Activated CD4-positive, CD25-positive, alpha-beta regulatory T cell treated with anti-CD3 and anti-CD28 coated beads, Interleukin-2, amount 50 U/mL, for 72 hours (primary cell): ENCODE measurements at places on chromosomes 7 and 10.

DNA sequence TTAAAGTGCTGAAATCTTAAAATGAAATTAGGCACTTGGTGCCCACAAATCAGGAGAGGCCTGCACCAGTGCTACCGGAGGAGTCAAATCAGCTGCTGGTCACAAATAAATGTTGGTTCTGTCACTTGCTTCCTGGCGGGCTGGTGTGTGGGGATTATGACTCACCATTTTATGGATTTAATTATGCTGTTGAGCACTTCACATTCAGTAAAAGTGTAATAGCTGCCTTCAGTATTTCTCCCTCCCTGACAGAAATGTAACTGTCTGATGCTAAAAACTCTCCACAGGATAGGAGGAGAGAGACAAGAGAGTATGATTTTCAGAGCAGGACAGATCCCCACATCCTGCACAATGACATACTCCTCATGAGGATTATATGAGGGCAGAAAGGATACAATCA is 186.0 kb downstream of the JAZF1 start:
- DNase-seq = no peak

DNA sequence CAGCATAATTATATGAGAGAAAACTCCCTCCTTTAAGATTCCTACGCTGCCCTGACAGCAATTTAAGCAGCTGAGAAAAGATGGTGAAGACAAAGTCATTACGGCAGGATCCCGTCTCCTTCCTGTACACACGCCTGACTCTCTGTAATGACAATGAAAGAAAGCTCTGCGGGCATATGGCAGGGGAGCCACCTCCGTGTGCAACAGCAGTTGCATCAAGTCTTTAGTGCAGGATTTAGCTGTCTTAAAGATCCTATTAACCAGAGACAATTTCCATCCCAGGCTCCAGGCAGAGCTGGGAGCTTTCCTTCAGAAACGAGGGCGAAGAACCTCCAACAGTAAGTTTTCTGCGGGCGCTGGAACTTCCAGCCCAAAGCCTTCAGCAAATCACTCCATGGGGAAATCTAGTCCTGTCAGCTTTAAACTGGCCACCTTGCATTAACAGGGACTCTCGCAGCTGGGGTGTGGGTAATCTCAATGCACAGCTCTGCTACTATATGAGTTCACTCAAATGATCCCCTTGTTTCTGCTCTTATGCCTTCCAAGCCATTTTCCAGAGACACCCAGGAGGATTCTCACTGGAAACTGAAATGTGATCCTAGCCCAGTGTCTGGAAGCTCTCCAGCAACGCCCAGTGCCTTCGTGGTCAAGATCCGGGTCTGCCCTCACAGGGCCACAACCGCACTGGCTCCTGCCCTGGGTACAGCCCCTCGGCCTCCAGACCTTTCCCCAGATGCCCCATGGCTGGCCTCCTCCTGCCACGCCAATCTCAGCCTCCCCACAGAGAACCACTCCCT is 74.9 kb downstream of the CTBP2 start:
- no peak for DNase-seq

DNA sequence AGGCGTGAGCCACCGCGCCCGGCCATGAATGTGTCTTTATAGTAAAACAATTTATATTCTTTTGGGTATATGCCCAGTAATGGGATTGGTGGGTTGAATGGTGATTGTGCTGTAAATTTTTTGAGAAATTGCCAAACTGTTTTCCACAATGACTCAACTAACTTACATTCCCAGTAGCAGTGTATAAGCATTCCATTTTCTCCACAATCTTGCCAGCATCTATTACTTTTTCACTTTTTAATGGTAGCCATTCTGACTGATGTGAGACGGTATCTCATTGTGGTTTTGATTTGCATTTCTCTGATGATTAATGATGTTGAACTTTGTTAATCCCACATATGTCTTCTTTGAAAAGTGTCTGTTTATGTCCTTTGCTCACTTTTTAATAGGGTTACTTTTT is 1187.9 kb downstream of the XPNPEP1 start:
- no peak for DNase-seq

- DNase-seq = no peak
These were observed 7.2 kb upstream of the PGAM2 start for GRCh38 chr7:44072364-44073231.

DNA sequence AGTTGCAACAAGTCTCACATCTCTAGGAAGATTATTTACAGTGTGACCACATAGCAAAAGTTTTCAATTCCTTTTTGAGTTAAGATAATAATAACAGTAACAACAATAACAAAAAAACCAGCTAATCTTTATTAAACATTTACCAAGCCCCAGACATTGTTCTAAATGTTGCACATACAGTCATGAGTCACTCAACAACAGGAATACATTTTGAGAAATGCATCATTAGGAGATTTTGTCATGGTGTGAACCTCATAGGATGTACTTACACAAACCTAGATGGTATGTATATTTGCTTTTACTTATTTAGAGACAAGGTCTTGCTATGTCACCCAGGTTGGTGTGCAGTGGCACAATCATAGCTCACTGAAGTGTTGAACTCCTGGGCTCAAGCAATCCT is 52.0 kb downstream of the SPAM1 start:
- DNase-seq = no peak

DNA sequence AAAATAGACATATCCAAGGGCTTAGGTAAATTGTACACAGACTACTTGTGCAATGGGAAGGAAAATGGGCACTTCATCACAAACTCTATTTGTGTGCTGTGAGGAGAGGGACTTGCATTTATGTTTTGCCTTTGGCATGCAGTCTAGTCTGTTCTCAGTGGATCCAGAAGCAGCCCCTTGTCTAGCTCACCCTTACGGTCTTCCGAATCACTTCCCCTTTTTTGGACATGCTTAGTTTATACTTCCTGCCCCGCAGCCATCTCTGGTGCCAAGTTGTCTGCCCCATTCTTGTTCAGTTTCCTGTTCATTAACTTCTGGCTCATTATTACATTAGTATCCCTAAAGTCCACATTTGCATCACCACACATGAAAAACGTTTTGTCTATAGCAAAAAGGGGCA is 161.6 kb downstream of the NRCAM start:
- DNase-seq = no peak

GRCh38 chr7:78420001-78420400 is 621.4 kb downstream of the PHTF2 start:
- DNase-seq = no peak
